ENCODE measurements at places on chromosomes 3 and 15.

GRCh38 chr3:113039546-113039945 lies 48.8 kb downstream of the GTPBP8 start:
- no peak overlapping the region for H3K4me3 ChIP-seq
- no peak for DNase-seq
- H3K36me3 ChIP-seq = no peaks in the 10 kb centered on the region
- H3K4me1 ChIP-seq = no peaks in the 10 kb centered on the region

DNA sequence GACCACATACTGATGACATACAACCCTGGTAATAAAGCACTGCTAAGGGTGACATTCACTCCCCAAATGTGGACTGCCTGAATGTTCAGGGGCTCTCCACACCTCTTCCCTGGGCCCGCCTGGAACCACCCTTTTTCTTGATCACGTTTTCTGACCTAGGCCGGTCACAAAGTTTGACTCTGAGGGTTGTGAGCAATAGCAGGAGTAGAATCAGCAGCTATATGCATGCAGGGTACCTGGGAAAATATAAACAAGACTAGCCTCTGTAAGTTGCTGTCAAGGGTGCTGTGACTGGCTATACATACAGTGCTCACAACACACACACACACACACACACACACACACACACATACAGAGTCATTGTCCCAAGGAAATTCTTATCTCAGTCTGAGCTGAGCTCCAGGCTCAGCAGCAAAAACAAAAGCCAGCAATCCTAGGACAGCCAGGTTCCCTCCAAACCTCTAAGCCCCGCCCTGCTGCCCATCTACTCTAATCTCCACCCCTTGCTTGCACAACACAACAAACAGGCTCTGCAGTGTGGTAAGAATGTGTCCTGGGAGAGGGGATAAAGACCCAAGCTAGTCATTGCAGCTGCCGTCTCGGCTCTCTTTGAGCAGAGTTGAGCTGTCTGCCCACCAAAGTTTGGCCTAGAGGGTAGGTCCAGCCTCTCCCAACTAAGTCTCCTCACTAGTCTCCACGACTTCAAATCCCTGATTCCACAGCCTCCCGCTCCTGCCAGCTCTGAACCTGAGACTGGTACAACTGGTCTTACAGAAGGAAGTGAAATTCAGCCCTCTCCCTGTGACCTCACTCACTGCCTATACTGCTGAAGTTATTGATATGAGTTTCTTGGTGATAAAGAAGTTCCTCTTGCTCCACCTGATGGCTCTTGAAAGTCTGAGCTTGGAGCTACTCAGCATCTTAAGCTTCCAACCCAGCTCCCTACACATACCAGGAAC lies 2.2 kb downstream of the BMF start:
- H3K4me1 ChIP-seq = peaks cover 73% of the 10 kb centered on the region
- no peak overlapping the region for H3K4me3 ChIP-seq
- DNase-seq = peak; percentile 69
- H3K27ac ChIP-seq = peak overlapping the region; percentile 73

GRCh38 chr3:43632269-43632733 lies 10.5 kb upstream of the ANO10 start:
- H3K4me3 ChIP-seq = no peak overlapping the region
- H3K27ac ChIP-seq = no peak overlapping the region
- no peaks in the 10 kb centered on the region for H3K4me1 ChIP-seq
- no peak for DNase-seq
- H3K27me3 ChIP-seq = no peaks in the 10 kb centered on the region

DNA sequence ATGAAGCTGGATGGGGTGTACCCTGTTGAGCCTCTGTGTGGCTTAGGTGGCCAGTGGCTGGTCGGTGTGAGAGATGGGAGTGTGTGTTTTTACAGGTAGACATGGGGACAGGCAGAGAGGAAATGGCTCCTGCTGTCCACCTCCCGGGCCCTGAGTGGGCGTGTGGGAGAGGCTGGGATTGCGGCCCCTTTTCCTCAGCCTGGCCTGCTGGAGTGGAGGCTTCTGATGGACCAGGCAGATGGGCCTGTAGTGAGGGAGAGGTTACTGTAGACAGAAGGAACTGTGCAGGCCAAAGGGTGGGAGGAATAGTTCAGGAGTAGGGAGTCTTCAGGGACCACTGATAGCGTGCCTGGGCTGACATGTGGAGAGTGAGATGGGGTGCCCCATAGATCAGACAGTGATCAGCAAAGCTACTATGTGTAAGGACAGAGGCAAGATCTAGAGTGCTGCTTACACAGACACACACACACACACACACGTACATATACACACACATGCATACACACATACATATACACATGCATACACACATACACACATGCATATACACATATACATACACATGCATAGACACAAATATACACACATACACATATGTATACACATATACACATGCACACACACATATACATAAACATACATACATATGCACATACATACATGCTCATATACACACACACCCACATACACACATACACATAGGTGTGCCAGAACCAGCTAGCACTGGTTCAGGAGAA lies 26.4 kb downstream of the ACAA1 start:
- no peaks in the 10 kb centered on the region for H3K4me1 ChIP-seq
- peak; percentile 29 for DNase-seq
- H3K4me3 ChIP-seq = no peak overlapping the region
- H3K27ac ChIP-seq = no peak overlapping the region

DNA sequence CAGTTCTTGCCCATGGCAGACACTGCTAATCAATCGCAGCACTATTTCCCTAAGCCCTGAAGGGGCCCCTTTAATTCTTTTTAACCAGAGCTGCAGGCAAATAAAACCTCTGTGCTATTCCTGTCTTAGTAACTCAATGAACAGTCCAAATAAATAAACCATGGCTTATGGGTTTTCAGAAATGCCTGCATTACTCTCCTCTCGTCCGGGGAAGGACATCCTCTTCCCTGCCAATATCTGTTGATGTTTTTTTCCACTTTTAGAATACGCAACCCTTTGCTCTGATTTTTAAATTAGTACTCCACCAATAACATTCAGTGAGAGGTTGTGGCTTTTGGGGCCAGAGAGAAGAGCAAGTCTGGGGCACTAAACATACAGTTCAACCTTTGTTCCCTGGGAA lies 35.2 kb upstream of the PRICKLE2 start:
- H3K36me3 ChIP-seq = no peaks in the 10 kb centered on the region
- no peaks in the 10 kb centered on the region for H3K27me3 ChIP-seq
- no peaks in the 10 kb centered on the region for H3K4me1 ChIP-seq
- DNase-seq = no peak

DNA sequence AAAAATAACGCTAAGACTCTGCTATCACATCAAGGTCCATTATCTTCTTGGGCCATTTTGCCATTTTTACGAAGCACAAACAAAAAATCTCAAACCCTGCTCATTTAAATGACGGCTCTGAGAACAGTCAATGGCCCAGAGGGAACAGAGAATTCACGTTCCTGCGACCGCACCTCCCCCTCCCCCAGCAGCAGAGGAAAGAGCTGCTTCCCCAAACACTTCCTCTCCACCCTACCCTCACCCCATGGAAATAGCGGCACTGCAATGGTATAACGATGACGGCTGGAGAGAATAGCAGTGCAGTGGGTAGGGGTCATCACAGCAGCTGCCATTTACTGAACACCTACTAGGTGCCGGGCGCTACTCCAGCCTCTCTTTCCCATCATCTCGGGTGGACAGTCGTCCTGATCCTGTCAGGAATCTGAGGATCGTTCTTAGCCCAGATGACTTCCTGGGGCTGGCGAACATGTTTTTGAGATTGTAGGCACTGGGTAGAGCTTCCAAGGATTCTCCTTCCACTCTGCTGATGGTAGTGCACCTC lies 113.3 kb downstream of the IQSEC1 start:
- no peaks in the 10 kb centered on the region for H3K36me3 ChIP-seq
- no peak for DNase-seq
- H3K27me3 ChIP-seq = no peaks in the 10 kb centered on the region
- no peak overlapping the region for H3K4me3 ChIP-seq

GRCh38 chr3:103393395-103394186 lies 958.8 kb downstream of the ZPLD1 start:
- H3K36me3 ChIP-seq = no peaks in the 10 kb centered on the region
- no peaks in the 10 kb centered on the region for H3K27me3 ChIP-seq
- H3K4me3 ChIP-seq = no peak overlapping the region
- no peak overlapping the region for H3K27ac ChIP-seq
- DNase-seq = no peak

DNA sequence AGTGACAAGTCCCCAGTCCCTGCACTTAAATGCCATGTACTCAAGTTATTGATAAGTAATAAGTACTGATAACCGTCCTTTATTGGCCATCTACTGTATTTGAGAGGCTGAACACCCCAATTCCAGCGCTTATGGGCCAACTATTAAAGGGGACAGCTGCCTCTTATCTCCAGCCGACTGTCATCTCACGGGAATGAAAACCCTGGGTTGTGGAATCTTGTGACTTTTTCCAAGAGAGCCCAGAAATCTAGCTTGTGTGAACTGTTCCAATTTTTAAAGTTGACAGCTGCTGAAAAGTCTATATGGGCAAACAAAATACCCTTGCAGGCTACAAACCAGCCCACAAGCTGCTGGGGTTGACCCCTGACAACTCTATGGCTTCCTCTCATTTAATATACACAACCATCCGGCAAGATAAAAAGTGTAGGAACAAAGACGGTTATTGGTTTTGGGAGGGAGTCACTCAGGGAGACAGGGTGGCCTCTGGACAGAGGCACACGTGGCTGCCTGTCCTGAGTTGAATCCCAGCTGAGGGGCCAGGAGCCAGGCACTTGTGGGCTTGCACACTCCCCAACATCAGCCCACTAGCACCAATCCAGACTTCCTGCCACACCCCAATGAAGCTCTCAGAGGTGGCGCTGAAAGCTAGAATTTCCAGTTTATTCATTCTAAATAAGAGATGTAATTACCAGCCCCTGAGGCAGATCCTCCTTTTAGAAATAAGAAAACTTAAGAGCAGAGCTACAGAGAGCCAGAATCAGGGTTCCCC lies 16.2 kb downstream of the SPSB4 start:
- no peaks in the 10 kb centered on the region for H3K36me3 ChIP-seq
- no peak overlapping the region for H3K4me3 ChIP-seq
- H3K27me3 ChIP-seq = no peaks in the 10 kb centered on the region
- DNase-seq = no peak

DNA sequence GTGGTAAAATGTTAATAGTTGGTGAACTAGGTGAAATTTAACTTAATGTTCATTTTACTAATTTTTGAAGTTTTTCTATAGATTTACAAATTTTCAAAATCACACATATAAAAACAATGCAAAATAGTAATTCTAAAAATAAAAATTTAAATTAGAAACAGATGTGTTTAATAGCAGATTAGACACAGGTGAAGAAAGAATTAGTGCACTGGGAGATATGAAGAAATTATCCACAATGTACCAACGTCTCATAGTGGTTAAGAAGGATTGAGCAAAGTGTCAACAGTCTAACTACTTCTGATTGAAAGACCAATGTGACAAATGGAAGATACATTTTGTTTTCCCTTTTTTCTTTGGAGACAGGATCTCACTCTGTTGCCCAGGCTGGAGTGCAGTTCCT lies 26.5 kb downstream of the SPG11 start:
- no peak overlapping the region for H3K4me3 ChIP-seq
- DNase-seq = no peak
- H3K27me3 ChIP-seq = no peaks in the 10 kb centered on the region
- no peaks in the 10 kb centered on the region for H3K4me1 ChIP-seq

- H3K36me3 ChIP-seq = peaks cover 39% of the 10 kb centered on the region
- no peak overlapping the region for H3K4me3 ChIP-seq
- H3K27me3 ChIP-seq = no peaks in the 10 kb centered on the region
- H3K27ac ChIP-seq = no peak overlapping the region
- no peak for DNase-seq
These were observed 1.7 kb upstream of the PLA2G4F start for GRCh38 chr15:42157981-42158765.

- H3K36me3 ChIP-seq = no peaks in the 10 kb centered on the region
- peak; percentile 80 for DNase-seq
- peak overlapping the region; percentile 80 for H3K27ac ChIP-seq
- no peak overlapping the region for H3K4me3 ChIP-seq
These were observed 33.5 kb downstream of the BCL2L10 start for GRCh38 chr15:52078876-52079700.

GRCh38 chr3:159634483-159634882 lies 354.2 kb upstream of the IL12A start:
- H3K4me3 ChIP-seq = no peak overlapping the region
- H3K27ac ChIP-seq = no peak overlapping the region
- H3K36me3 ChIP-seq = no peaks in the 10 kb centered on the region
- DNase-seq = no peak

GRCh38 chr15:77243135-77243534 lies 172.2 kb upstream of the TSPAN3 start:
- no peaks in the 10 kb centered on the region for H3K27me3 ChIP-seq
- H3K4me3 ChIP-seq = no peak overlapping the region
- H3K4me1 ChIP-seq = no peaks in the 10 kb centered on the region

- H3K4me3 ChIP-seq = no peak overlapping the region
- no peaks in the 10 kb centered on the region for H3K36me3 ChIP-seq
- no peak overlapping the region for H3K27ac ChIP-seq
These were observed 40.8 kb upstream of the SLC6A11 start for GRCh38 chr3:10775259-10775658.

DNA sequence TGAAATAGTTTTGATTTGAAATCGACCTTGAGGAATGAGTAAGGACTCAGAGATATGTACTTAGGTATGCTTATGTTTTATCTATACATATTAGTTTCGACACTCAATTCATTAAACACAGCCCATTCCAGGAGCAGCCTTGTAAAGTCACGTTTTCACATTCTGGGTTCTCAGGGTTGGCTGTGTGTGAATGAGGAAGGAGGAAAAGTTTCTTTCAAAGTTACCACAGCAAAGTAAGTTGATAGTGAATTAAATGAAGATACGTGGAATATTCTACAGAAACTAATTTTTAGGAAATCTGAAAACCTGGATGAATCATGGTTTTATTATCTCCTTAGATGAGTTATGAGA lies 133.5 kb downstream of the C3orf38 start:
- no peaks in the 10 kb centered on the region for H3K36me3 ChIP-seq
- no peaks in the 10 kb centered on the region for H3K27me3 ChIP-seq
- no peak overlapping the region for H3K4me3 ChIP-seq
- no peaks in the 10 kb centered on the region for H3K4me1 ChIP-seq

GRCh38 chr3:76582632-76583378 lies 457.1 kb upstream of the ROBO2 start:
- no peaks in the 10 kb centered on the region for H3K27me3 ChIP-seq
- H3K4me3 ChIP-seq = no peak overlapping the region
- no peaks in the 10 kb centered on the region for H3K36me3 ChIP-seq
- H3K4me1 ChIP-seq = no peaks in the 10 kb centered on the region

GRCh38 chr15:89068325-89068784 lies 19.9 kb upstream of the ABHD2 start:
- H3K27me3 ChIP-seq = no peaks in the 10 kb centered on the region
- no peak overlapping the region for H3K4me3 ChIP-seq
- H3K36me3 ChIP-seq = no peaks in the 10 kb centered on the region

GRCh38 chr3:64684715-64685261 lies 3.0 kb downstream of the ADAMTS9 start:
- peaks cover 26% of the 10 kb centered on the region for H3K4me1 ChIP-seq
- peak; percentile 39 for DNase-seq
- peak overlapping the region; percentile 87 for H3K27ac ChIP-seq
- no peaks in the 10 kb centered on the region for H3K36me3 ChIP-seq

- DNase-seq = no peak
- no peak overlapping the region for H3K27ac ChIP-seq
- no peaks in the 10 kb centered on the region for H3K27me3 ChIP-seq
These were observed 13.2 kb downstream of the CTSH start for GRCh38 chr15:78931439-78932257.

Measured in liver (tissue), 10 donors.